ENCODE measurements at places on chromosomes 3 and 15.

DNA sequence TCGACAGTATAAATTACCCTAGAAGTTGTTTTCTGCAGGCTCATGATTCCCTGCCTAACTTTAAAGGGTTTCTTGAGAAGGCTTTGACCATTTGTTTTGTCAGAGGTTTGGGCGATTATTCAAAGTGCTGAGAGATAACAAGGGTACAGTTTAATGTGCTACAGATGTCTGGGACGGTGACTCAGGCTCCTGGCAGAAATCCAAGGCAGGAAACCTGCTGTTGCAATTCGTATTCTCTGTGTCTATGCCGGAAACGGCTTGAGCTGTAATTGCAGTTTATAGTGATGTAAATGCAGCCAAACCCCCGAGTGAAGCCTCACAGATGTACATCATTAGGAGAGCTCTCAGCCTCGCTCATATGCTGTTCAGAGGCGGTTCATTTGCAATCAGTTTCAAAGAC lies 65.6 kb downstream of the SYNPR start:
- no peak for DNase-seq

DNA sequence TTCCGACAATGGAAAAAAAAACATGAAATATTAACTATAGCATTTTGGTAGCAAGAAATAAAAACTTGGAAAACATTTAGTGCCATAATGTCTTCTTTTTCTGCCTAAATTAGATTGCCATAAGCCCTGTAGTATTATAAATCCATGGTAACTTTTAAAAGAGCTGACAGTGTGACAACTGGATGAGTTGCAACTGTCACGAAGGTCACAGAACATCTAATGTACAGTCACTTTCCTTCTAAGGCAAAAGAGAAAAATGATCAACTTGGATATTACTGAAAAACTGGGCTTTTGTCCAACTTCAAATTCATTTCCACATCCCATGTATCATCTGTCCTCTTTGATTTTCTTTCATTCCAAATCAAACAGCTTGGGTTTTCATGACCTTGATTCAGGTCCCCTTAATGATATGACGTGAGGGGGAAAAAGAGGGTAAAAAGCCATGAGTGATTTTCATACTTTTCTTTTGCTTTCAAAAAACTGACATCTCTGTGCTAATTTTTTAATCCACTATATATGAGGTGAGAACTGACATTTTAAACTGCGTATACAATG lies 602 bp downstream of the CPB1 start:
- no peak for DNase-seq

GRCh38 chr3:165056510-165056909 lies 21.8 kb downstream of the SI start:
- DNase-seq = no peak

DNA sequence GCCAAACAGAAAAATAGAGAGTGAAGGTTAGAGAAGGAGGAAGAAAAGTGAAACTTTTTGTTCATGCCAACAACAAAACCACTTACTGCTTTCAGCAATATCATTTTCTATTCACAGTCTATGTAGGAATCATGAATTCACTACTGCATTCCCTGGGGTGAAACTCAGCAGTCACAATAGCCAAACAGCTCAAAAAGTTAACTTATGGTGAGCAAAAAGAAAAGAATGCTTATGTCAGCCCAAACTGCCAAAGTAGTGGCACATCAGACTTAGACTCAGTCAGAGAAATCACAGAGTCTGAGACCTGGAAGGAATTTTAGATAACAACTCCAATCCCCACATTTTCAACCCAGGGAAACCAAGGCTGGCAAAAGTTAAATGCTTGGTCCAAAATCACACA lies 238.7 kb upstream of the TMCO5A start:
- DNase-seq = no peak

GRCh38 chr3:112365035-112365434 lies 32.1 kb downstream of the CD200 start:
- no peak for DNase-seq

DNA sequence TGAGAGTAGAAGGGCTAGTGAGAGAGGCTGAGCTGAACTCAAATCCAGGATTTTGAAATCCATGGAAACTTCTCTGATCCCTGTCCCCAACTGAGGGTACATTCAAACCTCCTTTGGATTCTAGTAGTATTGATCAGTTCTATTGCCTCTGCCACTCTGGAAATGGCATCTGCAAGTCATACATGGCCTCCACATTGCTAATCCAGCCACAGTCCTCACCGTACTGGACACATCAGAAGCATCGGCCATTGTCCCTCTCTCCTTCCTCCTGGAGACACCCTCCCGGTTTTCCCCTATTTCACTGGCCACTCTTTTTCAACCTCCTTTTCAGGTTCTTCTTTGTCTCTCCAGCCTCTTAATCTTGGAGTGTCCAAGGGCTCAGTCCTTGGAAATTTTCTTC lies 66.9 kb downstream of the ETV5 start:
- no peak for DNase-seq

- DNase-seq = peak; percentile 7
Measured at GRCh38 chr3:121698901-121699300, 38.2 kb upstream of the HCLS1 start.

DNA sequence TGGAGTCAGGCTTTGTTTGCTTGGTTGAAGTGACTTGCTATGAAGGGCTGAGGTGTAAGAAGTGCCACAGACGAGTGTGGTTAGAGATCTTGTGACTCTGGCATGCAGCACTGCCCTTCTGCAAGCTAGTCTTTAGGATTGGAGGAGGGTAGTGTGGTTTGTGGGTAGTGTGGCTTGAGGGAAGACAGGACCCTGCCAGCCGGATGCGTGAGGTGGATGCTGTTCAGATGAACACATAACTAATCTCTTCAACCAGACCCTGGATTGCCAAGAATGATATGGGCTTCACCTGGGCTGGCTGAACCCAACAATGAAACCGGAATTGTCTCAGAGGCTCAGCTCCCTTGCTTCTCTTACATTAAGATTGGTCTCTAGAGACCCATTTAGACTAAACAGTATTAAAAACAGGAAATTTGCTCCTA lies 32.7 kb downstream of the STARD9 start:
- DNase-seq = no peak

All from globus pallidus (tissue), 1 donor.